Bone marrow (tissue), 2 donors: ENCODE measurements at places on chromosomes 16 and 17.

DNA sequence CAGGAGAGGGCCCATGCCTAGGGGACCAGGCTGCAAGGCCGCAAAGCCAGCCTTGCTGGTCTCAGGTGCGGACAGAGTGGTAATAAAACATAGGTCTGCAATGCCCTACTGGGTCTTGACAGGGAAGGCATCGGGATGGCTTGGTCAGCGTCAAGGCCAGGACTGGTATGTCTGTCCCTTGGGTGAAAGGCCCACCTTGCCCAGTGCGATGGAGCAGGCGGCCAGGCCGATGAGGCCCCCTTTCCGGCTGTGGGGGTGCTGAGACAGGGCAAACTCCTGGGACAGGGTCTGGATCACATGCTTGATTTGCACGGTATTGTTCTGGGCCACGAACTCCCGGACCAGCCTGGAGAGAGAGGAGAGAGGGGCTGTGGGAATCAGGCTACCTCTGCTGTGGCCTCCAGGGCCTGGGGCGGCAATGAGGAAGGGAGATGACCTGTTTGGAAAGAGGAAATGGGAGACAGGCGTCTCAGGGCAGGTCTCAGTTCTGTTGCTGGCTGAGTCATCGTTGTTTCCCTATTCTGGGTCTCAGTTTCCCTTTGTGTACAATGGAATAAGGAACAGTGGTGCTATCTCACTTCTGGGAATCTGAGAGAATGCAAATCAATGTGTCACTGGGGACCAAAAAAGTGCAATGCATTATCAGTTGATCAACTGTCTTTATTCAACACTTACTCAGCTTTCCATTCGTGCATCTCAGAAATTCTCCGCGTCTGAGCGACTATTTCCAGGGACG lies 14.8 kb downstream of the VAC14 start:
- no peak for DNase-seq

GRCh38 chr16:17339764-17340541 lies 130.8 kb downstream of the XYLT1 start:
- no peak for DNase-seq

- no peak for DNase-seq
These were observed 199.0 kb upstream of the SOX9 start for GRCh38 chr17:71921796-71922195.

GRCh38 chr16:55471448-55472097 lies 7.4 kb upstream of the MMP2 start:
- no peak for DNase-seq

- DNase-seq: no peak
These were observed 4.7 kb upstream of the RPRML start for GRCh38 chr17:46983782-46984181.

GRCh38 chr17:18226284-18226945 lies 980 bp downstream of the LLGL1 start:
- no peak for DNase-seq

DNA sequence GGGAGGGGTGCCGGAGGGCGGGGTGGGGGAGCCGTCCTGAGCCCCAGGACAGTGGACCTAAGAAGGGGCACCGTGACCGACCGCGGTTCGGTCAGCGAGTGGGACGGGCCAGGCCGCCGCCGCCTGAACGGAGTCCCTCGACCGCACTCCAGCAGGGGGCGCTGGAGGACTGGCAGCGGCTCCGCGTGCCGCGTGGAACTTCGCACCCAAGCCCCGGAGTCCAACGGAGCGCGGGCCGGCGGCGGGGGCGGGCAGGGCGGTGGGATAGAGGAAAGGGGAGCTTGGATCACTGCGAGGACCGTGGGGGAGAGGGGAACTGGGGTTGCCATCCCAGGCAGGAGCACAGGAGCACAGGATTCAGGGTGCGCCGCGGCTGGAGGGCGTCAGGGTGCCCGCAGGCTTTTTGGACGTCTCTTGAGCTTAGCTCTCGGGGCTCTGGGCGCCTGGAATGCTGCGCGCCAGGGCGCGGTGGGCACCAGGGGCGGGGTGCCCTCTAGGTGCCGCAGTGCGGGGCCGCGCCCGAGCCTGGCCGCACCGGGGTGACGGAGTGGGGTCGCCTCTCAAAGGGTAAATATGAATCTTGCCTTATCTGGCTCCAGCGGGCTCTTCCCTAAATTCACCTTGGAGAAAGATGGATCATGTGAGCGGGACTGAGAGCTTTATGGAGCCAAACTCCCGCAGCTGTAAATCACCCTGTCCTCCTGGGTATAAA lies 379 bp upstream of the OTOP2 start:
- DNase-seq: no peak

GRCh38 chr16:5665834-5666233 lies 568.2 kb upstream of the EEF2KMT start:
- no peak for DNase-seq

DNA sequence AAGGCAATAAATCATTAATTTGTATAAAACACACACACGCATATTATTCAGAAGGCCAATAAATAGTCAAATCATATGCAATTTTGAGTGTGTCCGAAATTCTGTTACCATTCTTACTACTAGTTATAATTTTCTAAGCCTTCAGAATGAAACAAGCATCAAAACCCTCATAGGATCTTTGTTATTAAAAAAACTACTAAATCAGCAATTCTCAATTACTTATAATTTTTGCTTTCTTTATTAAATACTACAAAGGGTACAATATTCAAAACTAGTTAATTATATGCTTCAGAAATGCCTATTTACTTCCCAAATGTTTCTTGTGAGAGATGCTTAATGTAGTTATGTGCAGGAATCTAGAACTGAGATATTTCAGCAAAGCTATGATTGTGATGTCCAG lies 413.1 kb upstream of the KIF2B start:
- no peak for DNase-seq

DNA sequence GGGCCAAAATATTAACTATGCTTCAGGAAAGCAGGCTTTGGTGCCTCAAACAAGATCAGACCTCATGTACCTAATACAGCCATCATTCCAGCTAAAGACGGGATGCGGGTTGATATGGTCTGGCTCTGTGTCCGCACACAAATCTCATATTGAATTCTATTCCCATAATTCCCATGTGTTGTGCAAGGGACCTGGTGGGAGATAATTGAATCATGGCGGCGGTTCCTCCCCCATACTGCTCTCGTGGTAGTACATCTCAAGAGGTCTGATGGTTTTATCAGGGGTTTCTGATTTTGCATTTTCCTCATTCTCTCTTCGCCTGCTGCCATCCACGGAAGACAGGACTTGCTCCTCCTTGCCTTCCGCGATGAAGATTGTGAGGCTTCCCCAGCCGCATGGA lies 19.1 kb upstream of the CHST6 start:
- no peak for DNase-seq

GRCh38 chr16:79430191-79430678 lies 170.3 kb downstream of the MAF start:
- no peak for DNase-seq

- peak; percentile 26 for DNase-seq
These were observed 36.6 kb downstream of the TOM1L2 start for GRCh38 chr17:17935321-17936271.

DNA sequence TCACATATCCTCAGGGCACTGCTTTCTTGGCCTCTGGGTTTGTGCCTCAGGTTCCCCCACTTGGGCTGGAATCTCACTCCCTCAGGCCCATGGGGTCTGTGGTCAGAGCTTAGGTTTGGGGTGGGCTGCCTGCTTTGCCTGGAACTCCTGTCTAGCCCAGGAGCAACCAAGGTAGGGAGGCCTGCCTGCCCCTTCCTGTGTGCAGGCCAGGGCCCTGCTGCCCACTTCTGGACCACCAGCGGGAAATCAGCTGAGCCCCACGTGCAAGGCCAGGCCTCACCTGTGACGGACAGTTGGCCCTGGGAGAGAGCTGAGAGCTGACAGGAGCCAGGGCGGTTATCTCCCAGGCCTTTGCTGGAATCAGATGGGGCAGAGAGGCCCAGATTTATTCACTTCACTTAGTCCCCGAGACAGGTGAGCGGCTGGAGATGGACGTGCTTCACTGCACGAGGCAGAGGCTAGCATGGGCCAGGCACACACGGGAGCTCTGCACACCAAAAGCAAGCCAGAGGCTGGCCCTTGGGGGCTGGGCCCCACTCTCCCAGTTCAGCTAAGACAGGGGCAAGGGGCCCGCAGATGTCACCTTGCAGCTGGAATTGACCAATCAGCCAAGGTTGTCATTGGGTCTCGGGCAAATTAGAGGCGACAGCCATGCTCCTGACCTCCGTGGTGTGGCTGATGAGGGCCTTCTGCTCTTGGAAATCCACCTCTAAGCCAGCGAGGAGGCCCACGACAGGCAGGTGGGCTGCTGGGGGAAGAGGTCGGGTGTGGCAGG lies 49.9 kb upstream of the DOC2B start:
- no peak for DNase-seq

GRCh38 chr16:593406-593805 lies 3.5 kb downstream of the RAB40C start:
- no peak for DNase-seq

GRCh38 chr17:8685381-8685780 lies 54.9 kb upstream of the MYH10 start:
- no peak for DNase-seq

- no peak for DNase-seq
These were observed 8.9 kb downstream of the LDAF1 start for GRCh38 chr16:21167360-21167759.

- no peak for DNase-seq
These were observed 147.2 kb downstream of the RBFOX3 start for GRCh38 chr17:79463421-79464317.

DNA sequence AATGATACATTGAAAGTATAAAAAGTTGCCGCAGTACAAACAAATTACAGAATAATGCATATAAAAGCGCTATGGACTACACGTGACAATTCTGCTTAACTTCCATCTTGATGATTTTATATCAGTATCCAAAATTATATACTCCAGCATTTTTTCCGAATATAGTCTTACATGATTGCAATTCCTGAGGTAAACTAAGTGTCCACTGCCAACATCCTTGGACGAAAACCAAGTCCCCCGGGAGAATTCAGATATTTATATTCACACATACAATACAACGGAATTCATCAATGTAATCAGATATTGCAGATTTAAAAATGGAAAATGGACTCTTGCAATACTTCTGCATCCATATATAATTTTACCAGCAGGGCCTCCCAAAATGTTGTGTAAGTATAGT lies 8.9 kb upstream of the MYH11 start:
- DNase-seq: no peak

DNA sequence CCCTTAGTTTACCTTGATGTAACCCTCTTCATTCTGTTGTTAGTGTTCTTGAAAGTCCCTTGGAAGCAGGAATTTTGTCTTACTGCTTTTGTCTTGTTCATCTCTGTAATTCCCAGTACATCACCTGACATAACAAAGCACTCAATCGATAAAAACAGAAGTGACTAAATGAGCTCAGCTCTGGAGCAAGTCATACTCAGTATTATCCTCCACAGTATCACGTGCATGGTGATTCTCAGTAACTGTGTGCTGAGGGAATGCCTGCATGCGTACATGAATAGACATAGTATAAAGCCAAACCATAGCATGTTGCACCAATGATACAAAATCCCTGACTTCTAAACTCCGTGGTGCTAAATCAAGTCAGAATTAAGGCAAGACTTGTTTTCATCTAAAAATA lies 7.2 kb downstream of the KRT38 start:
- no peak for DNase-seq

GRCh38 chr16:19599968-19600716 lies 44.6 kb downstream of the VPS35L start:
- no peak for DNase-seq

DNA sequence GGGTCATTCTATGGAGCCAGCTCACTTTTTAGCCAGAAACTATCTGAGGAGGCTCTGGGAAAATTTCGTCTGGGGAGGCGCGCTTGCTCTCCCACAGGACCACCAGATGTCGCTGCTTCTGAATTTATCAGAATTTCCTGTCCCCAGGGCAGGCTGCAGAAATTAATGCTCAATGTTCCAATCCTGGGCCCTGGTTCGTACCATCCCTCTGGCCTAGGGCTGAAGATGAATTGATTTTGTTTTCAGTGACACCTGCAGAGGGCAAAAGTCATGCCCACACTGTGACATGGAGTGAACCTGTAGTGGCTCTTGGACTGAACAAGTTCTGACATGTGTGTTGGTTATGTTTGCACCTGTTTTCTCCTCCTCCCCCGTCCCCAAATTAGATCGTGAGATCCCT lies 482.6 kb downstream of the NPIPA7 start:
- DNase-seq: peak; percentile 0

DNA sequence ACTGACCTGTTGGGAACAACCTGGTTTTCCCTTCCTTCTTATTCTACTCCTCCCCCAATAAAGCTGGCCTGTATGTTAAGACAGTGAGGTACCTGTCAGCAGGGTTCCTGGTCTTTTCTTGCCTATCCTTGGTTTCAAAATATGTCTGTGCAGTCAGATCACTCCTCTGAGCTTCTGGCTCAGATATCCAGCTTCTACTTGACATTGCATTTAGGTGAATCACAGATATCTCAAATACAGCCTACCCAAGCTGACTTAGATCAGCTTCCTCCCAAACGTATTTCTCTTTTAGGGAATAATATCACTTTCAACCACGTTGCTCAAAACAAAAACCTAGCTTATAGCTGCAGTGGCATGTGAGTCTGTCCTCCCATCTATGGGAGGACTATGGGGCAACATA lies 48.7 kb downstream of the TEX14 start:
- DNase-seq: no peak

DNA sequence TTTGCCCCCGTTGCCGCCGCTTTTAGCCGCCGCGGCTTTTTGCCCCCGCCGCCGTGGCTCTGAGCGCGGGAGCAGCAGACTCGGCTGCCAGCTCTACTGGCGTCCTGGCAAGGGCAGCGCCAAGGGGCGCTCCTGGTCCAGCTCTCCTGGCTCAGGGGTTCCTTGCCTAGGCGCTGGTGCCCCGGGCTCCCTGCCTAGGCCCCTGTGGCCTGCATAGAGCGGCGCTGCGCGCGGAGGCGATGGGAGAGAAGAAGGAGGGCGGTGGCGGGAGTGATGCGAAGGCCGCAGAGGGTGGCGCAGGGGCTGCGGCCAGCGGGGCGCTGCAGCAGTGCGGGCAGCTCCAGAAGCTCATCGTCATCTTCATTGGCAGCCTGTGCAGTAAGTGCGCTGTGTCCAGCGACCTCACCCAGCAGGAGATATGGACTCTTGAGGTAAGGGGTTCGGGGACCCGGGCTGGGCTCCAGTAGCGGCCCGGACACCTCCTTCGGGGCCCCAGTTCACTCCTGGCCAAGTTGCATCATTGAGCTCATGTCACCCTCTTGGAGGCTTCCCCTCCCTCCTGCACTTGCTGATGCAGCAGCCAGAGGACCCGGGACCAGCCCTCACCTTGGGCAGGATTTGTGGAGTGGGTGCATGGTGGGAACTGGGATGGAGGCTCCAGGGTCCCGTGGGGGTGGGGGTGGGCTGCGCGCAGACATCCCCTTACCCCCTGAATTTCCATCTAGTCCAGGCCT lies 1344.4 kb downstream of the TP53TG3F start:
- DNase-seq: no peak

GRCh38 chr16:87610026-87610425 lies 7.7 kb downstream of the JPH3 start:
- no peak for DNase-seq
